T-helper 22 cell (primary cell): ENCODE measurements at places on chromosomes 7 and 10.

- DNase-seq = no peak
These were observed 99.2 kb downstream of the VOPP1 start for GRCh38 chr7:55472928-55473725.

DNA sequence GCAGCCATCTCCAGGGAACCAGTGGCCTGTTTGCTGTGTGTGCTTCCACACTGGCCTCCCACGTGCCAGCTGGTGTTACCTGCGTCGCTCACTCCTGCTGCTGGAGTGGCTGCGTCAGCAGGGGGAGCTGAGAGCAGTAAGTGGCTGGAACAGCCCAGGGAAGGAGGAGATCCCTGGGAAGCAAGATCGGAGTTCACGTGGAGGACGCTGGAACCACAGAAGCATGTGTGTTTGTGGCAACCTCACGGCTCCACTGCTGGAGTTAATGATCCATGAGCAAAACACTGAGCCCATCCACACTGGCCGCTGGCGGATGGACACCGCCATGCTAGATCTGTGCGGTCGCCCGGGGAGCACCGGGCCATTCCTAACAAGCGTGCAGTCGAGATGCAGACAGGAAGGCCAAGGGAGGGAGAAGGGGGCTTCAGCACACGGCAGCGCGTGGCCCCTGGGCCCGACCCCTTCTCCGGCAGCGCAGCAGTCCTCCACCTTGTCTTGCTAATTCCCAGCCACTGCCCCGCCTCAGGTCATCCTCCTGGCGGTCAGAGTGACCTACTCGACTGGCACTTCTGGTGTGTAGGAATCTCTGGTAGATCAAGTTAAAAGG, 68.5 kb upstream of the EEPD1 start:
- DNase-seq = no peak

GRCh38 chr10:30098629-30099028, 39.2 kb upstream of the JCAD start:
- no peak for DNase-seq

- no peak for DNase-seq
These were observed 59.1 kb upstream of the PAPSS2 start for GRCh38 chr10:87600581-87600980.

GRCh38 chr7:7761340-7761973, 43.0 kb upstream of the RPA3 start:
- DNase-seq = no peak

- DNase-seq = no peak
These were observed 193.4 kb upstream of the STEAP4 start for GRCh38 chr7:88500131-88500530.

GRCh38 chr10:124711145-124711544, 33.0 kb downstream of the FAM53B start:
- no peak for DNase-seq

DNA sequence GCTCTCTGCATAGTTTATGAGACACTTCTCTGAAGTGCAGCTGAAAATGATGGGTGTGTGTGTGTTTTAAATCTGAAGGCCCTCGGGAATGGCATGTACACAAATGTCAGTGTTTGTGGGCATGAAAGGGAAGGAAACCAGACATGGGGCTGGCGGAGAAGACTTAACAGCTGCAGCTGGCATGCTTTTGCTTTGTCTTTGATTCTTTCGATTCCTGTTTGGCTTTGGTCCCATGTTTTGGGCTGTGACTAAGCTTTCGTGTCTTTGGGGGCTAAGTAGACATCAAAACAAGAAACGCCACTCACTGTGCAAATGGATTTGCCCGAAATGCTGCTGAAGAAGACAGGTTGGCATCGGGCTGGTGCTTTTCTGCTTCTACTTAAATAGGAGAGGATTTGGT, 179.3 kb downstream of the PFKFB3 start:
- DNase-seq = no peak

- no peak for DNase-seq
These were observed 675 bp downstream of the SLC4A2 start for GRCh38 chr7:151060113-151060415.

- DNase-seq = no peak
These were observed 247.8 kb downstream of the SDK1 start for GRCh38 chr7:3548815-3549214.

- DNase-seq = no peak
These were observed 102.2 kb downstream of the MYOF start for GRCh38 chr10:93379731-93380575.

GRCh38 chr10:131227163-131227740, 84.3 kb downstream of the TCERG1L start:
- no peak for DNase-seq

- DNase-seq = no peak
These were observed 30.6 kb downstream of the RASGEF1A start for GRCh38 chr10:43236176-43236850.

DNA sequence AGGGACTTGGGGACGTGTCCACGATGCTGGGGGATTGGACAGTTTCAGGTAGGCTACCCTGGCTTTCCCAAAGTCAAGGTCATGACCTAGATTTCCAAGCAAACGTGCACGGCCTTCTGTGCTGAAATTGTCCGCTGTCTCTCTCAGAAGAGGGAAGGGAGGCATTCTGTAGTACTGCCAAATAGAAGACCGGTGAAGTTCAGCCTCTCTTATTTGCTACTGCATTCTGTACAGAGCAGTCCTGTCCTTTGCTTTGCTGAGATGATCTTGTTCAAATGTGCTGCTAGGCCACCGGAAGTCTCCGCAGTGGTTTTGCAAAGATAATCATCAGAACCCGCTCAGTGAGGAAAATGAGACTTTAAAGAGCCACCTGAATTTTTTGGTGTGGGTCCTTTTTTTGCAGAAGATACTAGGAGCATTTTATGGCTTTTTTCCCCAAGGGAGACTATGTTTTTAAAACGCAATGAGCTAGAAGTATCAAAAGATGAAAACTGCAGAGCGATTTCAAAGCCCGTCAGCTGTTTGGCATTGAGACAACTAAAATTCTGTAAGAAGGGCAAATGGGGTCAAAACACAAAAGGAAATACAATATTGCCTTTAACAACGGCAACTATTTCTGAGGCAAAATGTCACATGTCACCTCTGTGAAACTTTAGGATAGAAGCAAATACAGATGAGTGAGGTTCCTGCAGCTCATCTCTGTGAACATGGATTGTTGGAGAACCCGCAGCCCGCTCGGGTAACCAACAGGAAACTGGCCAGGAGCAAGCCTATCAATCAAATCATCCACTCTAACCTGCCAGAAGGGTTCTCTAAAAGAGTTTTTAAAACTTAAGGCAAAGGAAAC, 1.3 kb upstream of the NMT2 start:
- DNase-seq = peak; percentile 56

DNA sequence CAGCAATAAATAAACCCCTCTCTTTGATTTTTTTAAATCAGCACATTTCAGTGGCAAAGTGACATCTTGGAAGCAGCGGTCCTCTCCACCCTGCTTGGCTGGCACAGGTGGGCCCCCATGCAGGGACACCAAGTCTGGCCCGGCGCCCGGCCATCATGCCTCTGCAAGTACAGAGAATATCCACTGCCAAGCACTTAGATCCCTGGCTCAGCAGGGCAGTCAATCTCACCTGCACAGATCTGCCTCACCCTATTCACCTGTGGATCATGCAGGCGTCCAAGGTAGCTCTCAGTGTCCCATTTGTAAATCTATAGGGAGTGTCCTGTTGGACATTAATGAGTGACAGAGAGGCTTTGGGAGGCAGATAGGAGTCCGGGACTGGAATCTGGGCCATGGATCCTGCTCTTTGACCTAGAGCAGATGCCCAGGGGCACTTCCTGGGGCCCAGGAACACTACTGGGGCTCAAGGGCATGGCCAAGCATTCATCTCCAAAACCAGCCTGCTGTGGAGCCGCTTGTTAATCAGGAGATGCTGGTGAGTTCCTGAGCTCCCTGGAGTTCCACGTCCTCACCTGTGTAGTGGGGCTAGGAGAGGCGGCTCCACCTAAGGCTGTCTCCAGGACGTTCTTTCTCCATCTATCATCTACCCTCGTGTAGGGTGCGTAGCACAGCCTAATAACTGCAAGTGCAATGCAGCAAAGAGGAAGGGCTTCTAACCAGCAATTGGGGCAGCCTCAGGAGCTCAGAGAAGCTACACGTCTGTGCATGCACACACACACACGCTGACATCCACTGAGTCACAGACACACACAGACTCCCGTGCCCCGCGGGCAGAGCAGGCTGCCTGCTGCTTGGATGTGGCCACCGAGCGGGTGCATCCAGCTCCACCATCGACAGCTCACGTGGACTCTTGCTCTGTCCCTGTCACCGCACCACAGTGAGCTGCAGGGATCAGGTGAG, 123.6 kb downstream of the OAT start:
- no peak for DNase-seq

DNA sequence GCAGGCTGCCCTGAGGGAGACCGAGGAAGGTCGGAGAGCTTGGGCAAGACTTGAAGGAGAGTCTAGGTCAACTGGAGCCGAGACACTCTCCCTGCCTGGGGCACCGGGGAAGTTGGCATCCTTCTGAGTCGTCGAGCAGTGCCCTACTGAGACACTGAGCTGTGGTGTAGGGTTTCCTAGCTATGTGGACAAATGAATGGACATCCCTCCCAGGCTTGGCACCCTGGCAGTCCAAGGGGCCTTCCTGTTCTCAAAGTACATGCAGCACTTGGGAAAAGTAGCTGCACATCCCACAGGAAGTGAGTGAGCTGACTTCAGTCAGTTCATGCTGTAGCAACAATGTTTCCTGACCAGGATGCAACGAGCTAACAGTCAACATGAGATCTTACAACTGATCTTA, 57.2 kb upstream of the INPP5A start:
- no peak for DNase-seq

- DNase-seq = no peak
These were observed 51.4 kb downstream of the NPS start for GRCh38 chr10:127600479-127600878.

GRCh38 chr10:68829952-68830351, 2.6 kb downstream of the STOX1 start:
- DNase-seq = no peak

DNA sequence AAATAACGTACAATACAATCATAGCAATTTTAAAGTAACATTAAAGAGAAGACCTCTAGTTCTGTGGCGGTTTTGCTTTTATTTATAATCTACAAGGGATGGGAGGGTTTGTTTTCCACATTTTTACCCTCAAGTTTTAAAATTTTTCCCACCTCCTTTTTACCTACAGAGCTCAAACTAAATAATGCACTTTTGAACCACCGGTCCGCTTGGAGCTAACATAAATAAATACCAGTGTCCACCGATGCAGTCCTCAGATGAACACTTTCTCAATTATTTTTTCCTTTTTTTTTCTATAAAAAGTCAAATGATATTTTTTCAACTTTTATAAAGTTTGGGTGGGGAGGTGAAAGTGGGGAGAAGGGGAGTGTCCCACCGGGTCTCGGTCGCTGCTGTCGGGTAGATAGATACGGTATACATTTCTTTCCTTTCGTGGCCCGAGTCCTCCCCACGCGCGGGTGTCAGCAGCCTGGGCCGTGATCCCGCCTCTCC, 3.3 kb downstream of the ZNF503 start:
- DNase-seq = no peak

DNA sequence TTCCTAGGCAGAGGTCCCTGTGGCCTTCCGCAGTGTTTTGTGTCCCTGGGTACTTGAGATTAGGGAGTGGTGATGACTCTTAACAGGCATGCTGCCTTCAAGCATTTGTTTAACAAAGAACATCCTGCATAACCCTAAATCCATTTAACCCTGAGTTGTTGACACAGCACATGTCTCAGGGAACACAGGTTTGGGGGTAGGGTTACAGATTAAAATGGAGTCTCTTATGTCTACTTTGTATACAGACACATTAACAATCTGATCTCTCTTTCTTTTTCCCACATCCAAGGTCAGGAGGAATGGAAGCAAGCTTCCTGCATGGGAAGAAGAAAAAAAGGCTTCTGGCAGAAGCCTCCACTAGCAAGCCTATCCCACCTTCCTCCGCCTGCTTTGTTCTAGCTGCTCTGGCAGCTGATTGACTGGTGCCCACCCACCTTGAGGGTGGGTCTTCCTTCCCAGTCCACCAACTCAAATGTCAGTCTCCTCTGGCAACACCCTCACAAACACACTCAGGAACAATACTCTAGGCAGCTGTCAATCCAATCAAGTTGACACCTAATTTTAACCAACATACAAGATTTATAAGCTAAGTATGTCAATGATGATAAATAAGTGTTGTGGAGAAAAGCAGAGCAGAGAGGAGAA, 176.5 kb upstream of the CCZ1B start:
- DNase-seq = no peak

DNA sequence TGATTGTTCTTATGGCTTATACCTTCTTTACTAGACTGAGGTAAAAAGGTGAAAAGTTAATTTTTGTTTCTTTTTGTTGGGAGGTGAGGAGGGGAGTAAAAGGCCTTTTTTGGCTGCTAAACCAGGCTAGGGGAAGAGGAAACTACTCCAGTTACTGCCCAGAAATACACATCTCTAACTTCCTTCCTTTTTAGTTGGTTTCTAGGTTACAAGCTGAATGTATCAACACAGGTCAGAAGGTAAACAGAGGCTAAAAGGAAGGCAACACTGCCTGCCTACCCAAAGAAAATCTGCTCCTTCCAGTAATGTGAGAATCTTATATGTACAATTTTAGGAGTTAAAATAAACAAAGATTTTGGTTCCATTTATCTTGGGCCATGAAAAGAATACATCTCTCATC, 140.4 kb downstream of the NRBF2 start:
- no peak for DNase-seq

GRCh38 chr10:52283174-52283573, 30.9 kb upstream of the DKK1 start:
- DNase-seq = no peak

GRCh38 chr10:58424176-58424575, 39.0 kb downstream of the TFAM start:
- no peak for DNase-seq

DNA sequence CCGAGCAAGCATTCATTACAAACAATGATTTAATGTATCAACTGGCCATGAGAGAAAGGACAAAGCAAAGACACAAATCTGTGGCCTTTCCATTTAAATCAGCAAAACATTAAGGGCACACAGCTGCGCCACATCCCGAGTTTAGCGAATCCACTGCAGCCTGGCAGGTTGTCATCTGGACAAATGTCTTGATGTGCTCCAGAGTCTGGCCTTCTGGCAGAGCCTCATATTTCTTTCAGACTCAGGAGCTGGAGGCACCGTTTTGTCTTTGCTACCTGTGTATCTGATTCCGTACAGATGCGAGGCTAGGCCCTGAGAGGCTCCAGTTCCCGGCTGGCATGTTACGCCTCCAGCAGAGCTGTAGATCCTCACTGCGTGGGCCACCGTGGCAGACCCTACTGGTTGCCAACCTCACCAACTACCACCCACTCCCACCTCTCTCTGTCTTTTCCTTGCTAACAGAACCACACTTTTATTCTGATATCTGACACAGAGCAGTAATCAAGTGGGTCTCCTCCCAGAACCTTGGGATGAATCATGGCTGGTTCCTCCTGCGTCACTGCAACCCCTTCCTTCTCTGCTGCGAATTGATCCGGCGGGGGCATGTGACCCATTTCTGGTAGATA, 40.9 kb upstream of the EFCAB10 start:
- no peak for DNase-seq

- no peak for DNase-seq
These were observed 387.8 kb downstream of the BBS9 start for GRCh38 chr7:33517191-33517590.
